ENCODE measurements at places on chromosomes 13 and 19. TPM values are rescaled to one million over a fixed set of nuclear protein-coding genes. Genes with fewer than 3 reads are reported as not detected.

The SYCN gene
- total RNA-seq = not detected

The C19orf81 gene
- 0.70 TPM for total RNA-seq

The KLK10 gene
- total RNA-seq = not detected

GRCh38 chr19:40279120-40279551 is 6.0 kb downstream of the AKT2 start:
- no peak for DNase-seq

GRCh38 chr13:112636401-112636975 is 48.5 kb upstream of the TUBGCP3 start:
- DNase-seq = no peak
